ENCODE measurements at places on chromosomes 5 and 9.

GRCh38 chr5:108206707-108207106, 175.2 kb downstream of the FBXL17 start:
- DNase-seq = no peak

DNA sequence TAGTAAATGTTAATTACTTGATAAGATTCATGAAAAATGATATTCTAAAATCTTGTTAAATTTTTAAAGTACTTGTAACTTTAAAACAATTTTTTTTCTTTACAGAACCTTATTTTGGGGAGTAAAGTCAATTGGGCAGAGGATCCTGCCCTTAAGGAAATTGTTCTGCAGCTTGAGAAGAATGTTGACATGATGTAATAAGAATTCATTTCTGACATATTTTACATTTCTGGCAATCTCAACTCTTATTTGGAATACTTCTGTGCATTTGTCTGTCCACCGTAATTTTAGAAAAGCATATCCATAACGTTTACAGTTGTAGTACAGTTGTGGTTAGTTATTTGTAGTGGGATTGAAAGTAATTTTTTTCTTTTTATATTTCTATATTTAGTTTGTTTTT, 20.2 kb downstream of the CENPH start:
- no peak for DNase-seq

- no peak for DNase-seq
Measured at GRCh38 chr5:60483050-60483449, 216.9 kb downstream of the DEPDC1B start.

DNA sequence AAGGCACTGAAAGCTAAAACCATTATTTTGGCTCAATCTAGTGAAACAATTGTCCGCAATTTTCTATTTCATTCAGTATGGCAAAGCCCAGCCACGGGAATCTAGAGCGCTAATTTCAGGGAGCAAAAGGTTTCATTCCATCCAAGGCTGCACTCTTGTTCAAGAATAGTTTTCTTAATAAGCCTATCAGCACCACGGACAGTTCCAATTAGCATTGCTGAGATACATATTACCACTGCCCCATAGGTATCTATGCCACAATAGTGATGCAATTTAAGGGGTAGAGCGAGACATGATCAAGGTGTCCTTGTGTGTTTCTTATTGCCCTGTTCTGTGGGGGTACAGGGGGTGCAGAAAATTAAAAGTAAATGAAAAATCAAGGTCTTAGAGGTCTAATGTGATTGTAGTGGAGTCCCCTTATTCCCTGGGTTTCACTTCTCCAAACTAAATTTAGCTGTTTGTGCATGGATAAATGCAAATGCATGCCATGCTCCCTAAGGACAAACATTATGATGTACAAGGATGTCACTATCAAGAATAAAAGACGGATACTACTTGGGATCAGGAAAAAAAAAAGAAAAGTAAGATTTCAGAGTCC, 45.5 kb downstream of the SPOCK1 start:
- DNase-seq = no peak

DNA sequence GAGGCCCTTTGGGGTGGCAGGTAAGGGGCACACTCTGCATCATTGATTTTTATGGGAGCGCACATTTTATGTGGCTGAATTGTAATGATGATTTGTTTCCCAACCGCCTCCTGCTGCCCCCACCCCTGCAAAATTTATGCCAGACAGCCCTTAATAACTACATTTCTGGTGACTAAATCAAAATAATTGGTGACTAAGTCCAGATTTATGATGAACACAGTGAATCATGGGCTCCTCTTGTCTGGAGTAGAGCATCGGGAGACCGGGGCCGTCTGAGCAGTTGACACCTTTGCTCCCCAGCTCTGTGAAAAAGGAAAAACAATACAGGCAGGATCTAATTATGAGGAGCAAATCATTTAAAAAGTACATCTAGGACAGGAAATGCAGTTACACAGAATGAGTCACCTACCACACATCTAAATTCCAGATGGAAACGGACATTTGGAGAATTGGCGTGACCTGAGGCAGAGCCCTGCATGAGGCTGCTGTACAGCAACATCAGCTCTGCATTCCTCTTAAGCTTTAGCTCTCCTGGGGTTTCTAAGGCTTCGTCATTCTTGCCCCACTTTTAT, 58.9 kb downstream of the DOCK2 start:
- DNase-seq = no peak

- no peak for DNase-seq
Measured at GRCh38 chr9:111601237-111602018, 2.0 kb upstream of the PTGR1 start.

All from BE2C (cell line).